ENCODE measurements at places on chromosomes 5 and 9. TPM values are rescaled to one million over a fixed set of nuclear protein-coding genes. Genes with fewer than 3 reads are reported as not detected.

Gene SPRY4
- 7.1 TPM for total RNA-seq

Gene GABRA1
- not detected for total RNA-seq

Gene HABP4
- total RNA-seq: 17.8 TPM

Gene ZNF366
- not detected for total RNA-seq

Gene LCN2
- 3.9 TPM for total RNA-seq

Gene APBA1
- total RNA-seq: 0.12 TPM

Gene SOWAHA
- total RNA-seq: 0.06 TPM

Gene CEL
- total RNA-seq: 0.88 TPM

Gene TMC1
- total RNA-seq: not detected

Measured in A549 treated with ZK216348 at 1 μM for 4 hours (cell line).